ENCODE measurements at places on chromosomes 6 and 20.

DNA sequence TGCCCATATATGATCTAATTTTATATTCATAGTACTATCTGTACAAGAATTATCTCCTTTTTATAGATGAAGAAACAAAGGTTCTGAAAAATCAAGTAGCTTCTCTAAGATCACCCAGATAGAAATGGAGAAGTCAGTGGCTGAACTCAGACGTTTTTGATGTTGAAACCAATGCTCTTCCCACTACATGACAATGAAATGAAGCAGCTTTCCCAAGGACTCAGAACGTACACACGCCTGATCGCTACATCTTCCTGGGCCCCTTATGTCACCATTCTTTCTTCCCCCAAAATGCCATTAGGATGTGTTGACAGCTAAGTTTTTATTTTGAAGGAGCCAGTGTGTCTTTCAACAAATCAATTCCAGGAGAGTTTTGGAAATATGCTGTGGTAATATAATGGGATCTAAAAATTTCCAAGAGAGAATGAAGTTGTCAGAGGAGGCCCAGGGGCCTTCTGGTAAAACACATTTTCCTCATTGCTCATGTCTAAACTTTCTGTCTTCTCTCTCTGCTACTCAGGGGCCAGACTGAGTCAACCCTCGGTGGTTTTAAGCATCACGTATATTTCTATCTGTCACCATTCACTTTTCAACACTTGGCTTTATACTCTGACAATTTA, 98.1 kb upstream of the COL21A1 start:
- no peak for DNase-seq

DNA sequence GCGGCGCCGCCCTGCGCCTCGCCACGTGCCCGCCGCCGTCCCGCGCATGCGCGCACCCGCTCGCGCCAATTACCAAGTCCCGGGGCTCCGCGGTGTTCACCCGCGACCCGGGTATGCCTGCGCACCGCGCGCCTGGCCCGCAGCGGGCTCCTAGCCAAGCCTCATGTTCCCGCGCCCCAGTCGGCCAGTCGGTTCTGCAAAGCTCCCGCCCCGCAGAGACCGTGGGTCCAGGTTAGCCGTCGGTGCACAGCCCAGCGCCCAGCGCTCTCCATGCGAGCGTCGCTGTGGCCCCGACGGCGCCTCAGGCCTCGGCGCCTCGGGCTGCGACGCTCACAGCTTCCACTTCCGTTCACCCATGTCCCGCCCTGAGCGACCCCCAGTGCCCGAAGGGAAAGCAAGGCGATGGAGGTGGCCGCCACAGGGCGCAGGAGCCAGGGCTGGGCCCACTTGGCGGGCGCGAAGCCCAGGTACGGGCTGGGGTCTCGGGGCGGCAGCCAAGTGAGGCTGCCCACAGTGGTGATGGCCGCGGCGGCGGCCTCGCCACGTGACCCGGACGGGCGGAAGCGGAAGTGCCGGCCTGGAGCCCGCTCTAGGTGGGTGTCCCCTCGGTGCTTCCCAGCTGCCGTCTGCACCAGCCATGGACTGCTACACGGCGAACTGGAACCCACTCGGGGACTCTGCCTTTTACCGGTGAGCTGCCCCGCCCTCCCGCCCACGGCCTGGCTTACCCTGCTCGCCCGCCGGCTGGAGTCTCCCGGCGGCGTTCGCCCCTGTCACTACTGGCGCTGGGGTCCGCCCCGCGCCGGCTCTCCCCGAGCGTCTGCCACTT, at the start of the genes PCED1A and VPS16:
PCED1A (minus strand) TSS at position 518 of the 829 bp plus-strand sequence. CDS start 743 bp downstream, outside the sequence.
VPS16 (plus strand) TSS at position 608 of the 829 bp plus-strand sequence; CDS start at position 638, 30 bp downstream.
- DNase-seq: peak; percentile 76

DNA sequence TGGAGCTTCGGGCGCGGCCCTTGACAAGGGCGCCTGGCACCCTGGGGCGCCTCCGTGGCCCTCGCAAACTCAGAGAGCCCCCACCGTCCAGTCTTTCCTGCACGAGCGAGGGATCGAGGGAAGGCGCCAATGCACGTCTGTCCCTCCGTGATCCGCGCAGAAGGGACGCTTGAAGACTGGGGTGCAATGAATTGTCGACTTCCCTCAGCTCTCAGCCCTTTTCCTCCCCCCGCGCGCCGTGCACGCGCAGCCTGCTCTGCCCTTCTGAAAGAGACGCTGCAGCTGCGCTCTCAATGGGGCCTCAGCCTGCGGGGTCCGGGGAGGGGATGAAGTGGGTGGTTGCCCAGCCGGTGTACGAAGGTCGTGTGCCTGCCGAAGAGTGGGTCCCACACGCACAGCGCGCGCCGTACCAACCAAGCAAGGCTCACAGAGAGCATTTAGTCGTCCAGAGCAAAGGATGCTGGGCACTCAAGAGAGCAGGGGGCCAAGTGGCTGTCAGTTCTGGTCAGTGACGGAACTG, 5.5 kb upstream of the SOX4 start:
- DNase-seq: no peak

DNA sequence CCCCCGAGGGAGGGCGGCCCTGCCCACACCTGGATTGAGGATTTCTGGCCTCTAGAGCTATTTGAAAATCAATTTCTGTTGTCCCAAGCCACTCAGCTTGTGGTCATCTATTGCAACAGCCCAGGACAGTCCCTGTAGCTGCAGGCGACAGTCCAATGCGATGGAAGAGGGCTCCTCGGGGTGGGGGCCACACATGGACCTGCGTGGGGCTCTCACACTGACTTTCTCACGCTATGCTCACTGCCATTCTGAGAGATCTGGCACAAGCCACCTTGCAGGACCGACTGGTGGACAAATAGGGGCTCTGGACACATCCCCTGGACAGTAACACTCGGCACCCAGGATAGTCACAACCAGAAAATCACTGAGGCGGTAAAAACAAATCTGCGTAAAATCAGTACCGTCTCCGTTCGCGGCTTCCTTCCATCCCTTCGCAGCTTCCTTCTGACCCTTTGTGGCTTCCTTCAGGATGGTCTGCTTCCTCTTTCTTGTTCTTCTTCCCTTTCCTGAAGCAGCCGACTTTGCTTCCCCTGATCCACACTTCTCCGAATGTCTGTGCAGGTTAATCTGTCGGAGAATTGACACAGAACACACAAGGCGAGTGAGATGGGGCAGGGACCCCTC, 21.8 kb downstream of the CTCFL start:
- no peak for DNase-seq

DNA sequence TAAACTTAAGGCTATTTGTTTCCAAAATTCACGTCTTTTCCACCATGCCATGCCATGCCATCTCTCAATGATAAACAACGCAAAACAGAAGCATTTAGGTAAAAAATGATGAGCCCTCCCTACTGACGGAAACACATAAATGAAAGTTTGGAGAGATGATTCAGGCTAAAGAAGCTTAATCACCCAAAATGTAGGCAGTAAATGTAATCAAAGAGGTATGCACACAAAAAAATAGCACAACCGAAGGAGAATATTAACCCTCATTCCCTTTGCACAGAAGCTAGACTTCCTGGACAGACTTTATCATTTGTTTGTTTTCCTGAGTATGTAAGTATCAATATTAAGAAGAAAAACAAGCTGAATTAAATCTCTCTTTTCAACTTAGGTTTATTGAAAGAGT, 28.8 kb downstream of the DCDC2 start:
- no peak for DNase-seq

GRCh38 chr20:41497186-41497895, 120.8 kb downstream of the CHD6 start:
- no peak for DNase-seq

DNA sequence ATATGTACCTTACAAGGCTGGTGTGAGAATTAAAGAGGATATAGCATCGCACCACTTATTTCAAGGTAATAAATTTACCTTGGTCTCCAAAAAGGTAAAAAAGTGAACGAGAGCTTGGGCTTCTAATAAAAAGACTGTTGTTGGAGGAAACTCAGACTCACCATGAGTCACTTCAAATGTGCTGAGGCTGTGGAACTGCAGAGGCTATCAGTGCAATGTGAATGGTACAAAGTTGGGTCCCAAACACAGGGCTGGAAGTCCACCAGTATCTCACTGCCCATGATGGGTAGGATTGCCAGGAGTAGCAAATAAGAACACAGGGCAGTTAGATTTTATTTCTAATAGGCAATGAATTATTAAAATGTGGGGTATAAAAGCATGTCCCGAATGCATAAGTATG, 200.6 kb downstream of the MAFB start:
- no peak for DNase-seq

DNA sequence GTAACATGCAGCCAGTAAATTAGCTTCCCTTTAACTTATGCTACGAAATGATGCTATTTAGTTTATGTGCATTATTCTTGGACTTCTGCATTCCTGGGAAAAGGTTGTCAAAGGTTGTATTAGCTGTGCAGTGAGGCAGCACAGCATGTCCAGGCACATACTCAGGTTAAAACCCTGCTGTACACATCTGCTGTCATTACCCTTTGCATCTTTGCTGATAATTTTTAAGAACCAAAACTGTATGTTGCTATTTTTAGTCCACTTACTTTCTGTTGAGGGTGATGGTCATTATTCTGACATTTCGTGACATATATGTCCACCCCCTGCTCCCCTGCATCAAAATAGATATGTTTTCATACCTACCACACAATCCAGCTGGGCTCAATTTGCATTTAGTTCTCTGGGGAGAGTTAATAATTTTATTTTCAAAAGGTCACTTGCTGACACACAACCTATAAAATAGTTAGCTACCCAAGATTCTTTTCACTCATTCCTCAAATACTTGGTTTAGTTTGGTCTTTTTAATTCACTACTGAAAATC, 142.5 kb upstream of the SPACA1 start:
- DNase-seq: no peak

DNA sequence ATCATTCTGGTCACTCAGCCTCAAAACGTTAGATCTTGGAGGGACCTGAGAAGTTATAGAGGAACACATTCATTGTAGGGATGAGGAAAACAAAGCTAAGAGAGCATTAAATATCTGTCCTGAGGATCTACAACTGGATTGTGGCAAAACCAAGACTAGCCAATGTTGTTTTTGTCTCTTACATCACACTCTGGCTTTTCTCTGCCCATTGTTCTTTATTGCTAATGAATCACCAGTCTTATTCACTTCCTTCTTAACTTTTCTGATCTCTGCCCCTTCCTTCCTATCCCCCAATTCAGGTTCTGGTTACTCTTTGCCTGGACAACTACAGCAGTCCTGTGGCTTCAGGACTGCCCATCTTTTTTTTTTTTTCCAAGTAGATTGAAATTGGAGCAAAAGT, 57.0 kb upstream of the PREP start:
- DNase-seq: no peak

GRCh38 chr6:34132486-34133185, 13.3 kb downstream of the GRM4 start:
- DNase-seq: no peak

DNA sequence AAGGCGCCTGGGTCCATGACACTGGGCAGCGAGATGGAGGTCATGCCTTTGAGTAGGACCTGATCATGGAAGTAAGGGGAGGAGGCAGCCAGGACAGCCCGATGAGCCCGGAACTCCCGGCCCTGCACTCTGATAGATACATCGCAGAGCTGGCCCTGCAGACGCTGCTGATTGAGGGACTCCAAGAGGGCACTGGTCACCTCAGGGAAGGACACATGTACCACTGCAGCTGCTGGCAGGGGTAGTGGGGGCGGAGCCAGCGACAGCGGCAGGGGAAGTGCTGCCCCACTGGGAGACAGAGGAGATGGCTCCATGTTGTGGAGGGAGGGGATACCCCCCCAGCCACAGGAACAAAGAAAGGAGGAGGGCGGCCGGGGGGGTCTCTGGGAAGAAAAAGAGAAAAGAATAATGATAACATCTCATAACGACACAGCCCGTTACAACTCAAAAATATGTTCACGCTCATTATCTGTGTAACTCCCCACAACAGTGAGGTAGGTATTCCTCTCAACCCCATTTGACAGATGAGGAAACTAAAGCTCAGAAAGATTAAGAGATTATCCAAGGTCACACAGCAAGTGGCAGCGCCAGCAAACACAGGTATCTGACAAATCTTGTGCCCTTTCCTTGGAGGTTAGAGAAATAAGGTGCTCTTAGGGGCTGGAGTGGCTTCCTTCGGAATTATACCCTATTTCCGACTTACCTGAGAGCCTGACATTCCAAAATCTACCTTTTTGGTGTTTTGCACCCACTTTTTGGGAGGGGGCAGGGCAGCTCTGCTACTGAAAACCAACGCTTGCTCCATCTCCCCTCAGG, 733 bp downstream of the ZBTB22 start:
- DNase-seq: no peak

GRCh38 chr6:45504947-45505346, 127.2 kb upstream of the SUPT3H start:
- DNase-seq: no peak

- DNase-seq: no peak
Measured at GRCh38 chr6:88378639-88379038, 212.5 kb upstream of the CNR1 start.

- no peak for DNase-seq
Measured at GRCh38 chr6:84065693-84066290, 32.2 kb downstream of the MRAP2 start.

- no peak for DNase-seq
Measured at GRCh38 chr20:6038256-6038655, 15.6 kb downstream of the LRRN4 start.
